ENCODE measurements at places on chromosomes 12 and 14.
A peak's percentile ranks its signal among the peaks of the same experiment; 100 is the strongest.

- peak; percentile 82 for DNase-seq
Measured at GRCh38 chr14:68794130-68794850, 1.4 kb upstream of the ZFP36L1 start.

- DNase-seq = no peak
Measured at GRCh38 chr12:9732921-9733461, at the start of gene CLECL1. Gene CLECL1, minus strand, starts transcription at chr12:9733097.

- no peak for DNase-seq
Measured at GRCh38 chr12:1956716-1957115, 38.3 kb upstream of the CACNA2D4 start.

DNA sequence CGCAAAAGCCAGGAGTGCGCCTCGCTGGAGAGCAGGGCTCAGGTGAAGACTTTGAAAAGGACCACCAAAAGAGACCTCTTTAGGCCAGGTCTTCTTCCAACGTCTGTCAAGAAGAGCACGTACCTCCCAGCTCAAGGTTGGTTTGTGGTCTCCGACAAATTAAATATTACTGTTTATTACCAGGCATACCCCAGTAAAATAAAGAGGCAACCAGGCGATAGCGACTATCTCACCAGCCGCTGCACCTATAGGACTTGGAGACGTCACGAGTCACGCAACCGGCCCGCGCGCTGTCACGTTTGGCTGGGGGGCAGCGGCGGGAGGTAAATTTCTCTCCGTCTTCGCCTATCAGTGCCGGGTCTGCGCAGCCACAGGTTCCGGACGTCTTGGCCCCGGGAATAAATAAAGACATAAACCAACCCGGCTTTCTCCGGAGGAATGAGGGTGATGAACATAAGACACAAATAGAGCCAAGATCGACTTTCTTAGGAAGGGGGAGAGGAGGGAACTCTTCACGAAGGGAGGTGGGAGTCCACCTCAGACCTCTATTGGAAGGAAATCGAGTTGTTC lies 2.0 kb upstream of the TBX5 start:
- no peak for DNase-seq

GRCh38 chr12:32475724-32476123 lies 76.4 kb downstream of the FGD4 start:
- no peak for DNase-seq

DNA sequence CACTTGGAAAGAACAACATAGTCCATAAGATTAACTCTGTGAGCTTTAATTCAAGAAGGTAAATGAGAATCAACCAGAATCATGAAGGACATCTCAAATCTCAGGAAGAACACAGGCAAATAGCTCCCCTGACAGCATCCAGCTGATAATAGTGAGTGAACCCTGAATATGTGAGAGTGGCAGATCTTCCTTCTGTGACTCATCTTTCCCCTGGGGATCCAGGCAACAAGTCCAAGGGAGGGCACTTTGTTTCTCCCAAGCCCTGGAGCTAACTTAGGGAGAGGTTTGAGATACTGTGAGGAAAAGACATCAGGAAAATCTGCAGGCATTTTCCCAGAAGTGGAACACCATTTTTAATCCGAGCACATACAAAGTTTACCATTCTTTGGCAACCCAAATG lies 763.9 kb upstream of the MGAT4C start:
- no peak for DNase-seq

GRCh38 chr12:88600272-88600671 lies 20.0 kb upstream of the KITLG start:
- peak; percentile 93 for DNase-seq

GRCh38 chr12:103799857-103800771 lies 40.9 kb downstream of the NT5DC3 start:
- peak; percentile 60 for DNase-seq

DNA sequence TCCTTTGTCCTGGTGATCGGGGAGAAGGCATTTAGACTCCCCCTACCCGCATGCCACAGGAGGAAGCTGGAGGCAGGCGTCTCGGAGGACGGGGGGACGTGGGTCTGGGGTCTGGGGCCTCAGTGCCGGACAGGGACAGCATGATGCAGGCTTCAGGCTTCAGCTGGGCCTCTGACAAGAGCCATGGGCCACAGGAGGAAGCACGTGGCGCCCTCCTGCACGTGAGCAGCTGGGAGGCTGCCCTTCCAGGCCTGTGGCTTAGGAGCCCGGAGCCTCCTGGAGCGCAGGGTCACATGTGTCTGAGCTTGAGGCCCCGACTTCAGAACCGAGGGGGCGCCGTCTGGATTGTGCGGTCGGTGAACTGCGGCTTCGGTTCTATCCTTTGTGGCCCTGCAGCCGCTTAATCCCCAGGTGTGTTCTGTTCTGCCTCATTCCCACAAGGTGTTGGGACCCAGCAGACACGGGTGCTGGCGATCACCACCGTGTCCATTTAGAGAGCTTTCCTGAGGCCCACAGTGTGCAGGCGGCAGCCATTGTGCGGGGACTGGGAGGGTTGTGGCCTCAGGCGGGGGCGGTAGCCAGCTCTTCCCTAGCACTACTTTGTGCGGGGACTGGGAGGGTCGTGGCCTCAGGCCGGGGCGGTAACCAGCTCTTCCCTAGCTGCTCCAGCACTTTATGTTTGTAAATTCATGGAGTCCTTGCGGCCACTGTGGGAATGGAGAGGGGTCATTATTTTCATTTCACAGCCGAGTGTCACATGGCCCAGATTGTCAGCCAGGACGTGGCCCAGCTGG lies 150.2 kb downstream of the ADGRD1 start:
- no peak for DNase-seq

DNA sequence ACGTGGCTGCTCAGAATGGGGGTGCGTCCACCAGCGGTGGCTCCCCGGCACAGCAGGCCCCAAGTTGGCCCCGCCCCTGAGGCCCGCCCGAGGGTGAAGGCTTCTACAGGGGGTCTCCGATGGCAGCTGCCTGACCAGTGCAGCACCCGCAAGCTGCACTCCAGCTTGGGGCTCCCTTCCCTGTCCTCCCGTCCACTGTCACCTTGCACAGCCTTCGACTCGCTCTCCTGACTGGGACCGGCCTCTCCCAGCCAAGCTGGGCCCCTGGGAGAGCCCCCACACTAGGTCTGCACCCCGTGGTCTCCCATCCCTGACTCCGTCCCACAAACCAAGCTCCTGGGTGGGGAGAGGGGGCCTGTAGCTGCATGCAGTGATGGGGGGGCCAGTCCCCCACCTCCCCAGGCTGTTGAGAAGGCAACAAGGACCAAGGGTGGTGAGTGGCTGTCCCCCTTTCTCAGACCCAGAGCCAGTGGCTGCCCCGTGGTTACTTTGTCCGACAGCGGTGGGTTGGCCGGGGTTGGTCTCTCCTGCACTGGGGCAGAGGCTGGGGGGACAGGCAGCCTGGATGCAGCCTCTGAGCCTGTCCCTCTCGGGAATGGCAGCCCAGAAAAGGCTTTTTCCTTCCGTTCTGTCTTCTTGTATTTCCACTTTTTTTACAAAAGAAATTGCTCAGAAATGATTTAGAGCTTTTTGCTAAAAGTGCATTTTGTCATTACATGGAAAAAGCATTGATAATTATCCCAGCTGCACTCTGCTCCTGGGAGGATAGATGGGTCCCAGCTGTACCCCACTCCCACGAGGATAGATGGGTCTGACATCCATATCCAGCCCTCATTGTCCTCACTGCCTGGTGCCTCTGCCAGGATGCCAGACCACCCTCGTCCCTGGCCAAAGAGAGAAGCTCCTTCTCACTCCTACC lies 217.0 kb downstream of the KIF26A start:
- no peak for DNase-seq

DNA sequence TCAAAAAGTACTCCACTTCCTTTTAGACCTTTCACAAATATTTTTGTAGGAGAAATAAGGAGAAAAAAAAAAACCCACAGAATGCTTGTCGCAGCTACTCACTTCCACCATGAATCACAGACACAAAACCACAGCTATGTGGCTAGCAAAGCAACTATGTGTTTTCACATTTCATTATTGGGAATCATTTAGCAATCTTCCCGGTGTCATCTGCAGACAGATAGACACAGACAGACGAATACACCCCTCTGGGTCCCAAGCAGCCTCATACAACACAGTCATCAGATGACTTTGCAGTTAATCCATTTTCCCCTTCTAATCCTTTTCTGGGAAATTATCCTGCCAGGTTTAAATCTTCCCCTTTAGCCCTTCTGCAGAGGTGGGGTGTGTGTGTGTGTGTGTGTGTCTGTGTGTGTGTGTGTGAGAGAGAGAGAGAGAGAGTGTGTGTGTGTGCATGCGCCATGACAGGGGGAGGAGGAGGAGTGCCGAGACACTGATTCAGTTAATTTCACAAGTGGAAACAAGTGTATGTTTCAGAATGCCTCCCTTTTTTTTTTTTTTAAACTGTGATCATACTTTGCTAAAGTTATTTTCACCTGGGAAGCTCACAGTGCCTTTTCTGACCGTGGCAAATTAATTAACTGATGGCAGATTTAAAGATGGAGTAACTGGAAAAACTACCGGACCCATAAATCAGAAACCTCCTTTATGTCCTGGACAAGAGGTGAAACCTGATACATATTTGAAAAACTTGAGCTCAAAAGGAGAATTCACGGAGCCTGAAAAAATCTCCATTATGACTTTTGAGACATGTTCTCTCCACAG lies 39.9 kb downstream of the LTBP2 start:
- DNase-seq = peak; percentile 98

GRCh38 chr14:30527196-30527595 lies 31.8 kb upstream of the G2E3 start:
- DNase-seq = no peak

DNA sequence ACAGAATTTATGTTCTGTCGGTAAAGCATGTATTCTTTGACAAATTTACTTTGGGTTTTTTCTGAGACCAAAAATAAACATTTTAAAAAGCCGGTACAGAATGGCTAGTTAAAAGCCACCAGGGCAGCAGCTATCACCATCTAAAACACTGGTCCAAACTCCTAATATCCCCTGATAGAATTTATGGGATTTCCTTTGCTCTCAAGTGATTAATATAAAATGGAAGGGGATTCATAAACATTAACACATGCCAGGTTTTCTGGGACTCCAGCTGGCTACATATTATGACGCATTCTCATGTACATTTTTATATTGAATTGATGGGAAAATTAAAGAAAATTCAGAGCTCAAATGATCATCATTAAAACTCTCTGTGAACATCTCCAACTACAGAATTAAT lies 640.8 kb downstream of the C12orf50 start:
- DNase-seq = no peak

DNA sequence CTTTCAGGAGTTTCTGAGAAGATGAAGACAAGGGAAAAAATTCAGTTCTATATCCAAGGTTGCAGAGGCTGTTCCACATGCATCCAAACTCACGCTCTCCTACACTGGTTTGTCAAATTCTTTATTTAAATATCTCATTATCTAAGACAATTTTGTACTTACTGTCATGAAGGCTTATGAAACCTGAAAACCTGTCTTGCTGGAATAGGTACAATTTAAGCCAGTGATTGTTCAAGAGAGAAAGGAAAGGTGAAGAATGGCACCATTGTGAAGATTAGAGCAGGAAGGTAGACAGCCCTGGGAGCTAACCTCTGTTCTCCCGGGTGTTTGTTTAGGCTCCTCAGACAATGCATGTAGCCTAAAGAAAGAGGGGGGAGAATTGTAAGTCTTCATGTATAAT lies 315.1 kb upstream of the PRKD1 start:
- DNase-seq = no peak

- no peak for DNase-seq
Measured at GRCh38 chr12:28294300-28294699, 104.0 kb downstream of the CCDC91 start.

- no peak for DNase-seq
Measured at GRCh38 chr14:40113671-40114070, 681.4 kb upstream of the FBXO33 start.

DNA sequence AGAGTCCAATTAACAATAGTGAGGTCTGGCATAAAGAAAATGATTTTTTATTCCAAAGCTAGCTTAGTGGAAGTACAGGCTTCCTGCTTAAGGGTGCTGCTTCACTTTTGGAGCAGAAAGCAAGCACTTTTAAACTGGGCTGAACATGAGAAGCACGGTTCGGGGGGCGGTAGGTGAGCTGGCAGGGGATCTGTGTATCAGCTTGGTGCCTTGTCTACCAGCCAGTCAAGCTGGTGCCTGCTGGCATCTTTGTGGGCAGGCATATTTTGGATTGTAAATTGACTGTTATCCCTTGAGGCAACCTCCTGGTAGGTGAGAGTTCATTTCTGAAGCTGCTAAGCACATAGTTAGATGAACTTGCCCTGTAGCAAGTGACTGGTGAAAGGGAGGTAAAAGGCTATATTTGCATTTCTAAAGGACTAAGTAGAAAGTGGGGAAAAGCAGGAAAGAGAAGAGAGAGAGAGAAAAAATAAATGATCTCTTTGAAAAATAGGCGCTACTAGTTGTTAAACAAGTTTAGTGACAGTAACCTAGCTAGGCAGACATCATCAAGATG lies 121.1 kb upstream of the SYT10 start:
- DNase-seq = no peak

GRCh38 chr14:81256289-81256960 lies 35.7 kb upstream of the GTF2A1 start:
- DNase-seq = no peak

DNA sequence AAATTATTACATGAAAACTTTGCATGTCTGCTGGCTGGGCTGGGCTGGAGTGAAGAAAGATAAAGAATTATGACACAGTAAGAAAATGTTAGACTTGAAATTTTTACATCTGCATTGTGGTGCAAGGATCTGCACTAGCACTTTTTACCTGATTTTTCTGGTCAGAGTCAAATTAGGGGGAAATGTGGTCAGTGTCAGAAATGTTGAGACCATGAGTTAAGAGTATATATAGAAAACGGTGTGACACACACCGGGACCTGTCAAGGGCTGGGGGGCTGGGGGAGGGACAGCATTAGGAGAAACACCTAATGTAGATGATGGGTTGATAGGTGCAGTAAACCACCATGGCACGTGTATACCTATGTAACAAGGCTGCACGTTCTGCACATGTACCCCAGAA lies 90.3 kb downstream of the IGF1 start:
- DNase-seq = no peak

All from brain microvascular endothelial cell (primary cell).